ENCODE measurements at places on chromosomes 5 and 9.

DNA sequence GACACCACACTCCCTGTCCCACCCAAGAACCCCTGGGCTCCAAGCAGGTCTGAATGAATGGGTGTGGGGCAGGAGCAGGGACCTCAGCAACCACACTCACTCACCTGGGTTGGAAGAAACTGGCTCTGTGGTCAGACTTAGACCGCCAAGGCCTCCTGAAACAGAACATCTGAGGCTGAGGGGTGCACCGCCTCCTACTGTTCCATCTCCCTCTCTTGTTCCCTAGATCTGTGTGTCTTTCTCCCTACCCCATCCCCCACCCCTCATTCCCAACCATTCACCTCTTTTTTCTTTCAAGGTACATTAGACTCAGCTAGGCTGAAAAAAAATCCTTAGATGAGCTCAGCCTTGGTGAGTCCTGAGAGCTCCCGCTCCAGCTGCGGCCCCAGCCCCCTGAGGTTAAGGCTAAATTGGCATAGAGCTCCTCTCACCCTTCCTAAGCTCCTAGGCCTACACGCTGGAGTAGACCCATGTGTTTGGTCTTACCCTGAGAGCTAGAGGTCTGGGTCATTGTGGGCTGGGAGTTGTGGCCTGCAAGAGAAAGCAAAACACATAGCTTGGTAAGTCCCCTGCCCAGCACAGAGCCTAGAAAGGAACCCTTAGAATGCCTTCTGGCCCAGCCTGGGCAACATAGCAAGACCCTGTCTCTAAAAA lies 4.8 kb downstream of the ECSCR start:
- no peak for DNase-seq

DNA sequence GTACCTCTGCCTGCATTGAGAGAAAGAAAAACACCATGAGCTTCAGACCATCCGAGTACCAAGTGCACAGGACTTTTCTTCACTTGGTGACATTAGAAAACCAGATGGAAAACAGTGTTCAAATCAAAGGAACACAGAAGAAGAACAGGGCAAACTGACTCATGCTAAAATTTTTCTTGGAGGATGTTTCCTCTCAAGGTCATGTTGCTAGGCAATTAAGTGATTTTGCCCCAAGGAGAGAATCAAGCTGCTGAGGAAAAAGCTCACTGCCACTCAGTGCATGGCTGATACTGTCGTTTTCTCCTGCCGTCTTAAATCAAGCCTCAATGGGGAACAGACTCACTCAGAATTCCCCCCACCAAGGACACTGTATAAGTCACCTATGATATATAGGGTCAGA lies 57.9 kb upstream of the SIMC1 start:
- no peak for DNase-seq

- DNase-seq: no peak
Observed at GRCh38 chr5:138180183-138180782, 1.4 kb downstream of the KIF20A start.

GRCh38 chr5:180046656-180047055 lies 24.9 kb downstream of the RNF130 start:
- no peak for DNase-seq

DNA sequence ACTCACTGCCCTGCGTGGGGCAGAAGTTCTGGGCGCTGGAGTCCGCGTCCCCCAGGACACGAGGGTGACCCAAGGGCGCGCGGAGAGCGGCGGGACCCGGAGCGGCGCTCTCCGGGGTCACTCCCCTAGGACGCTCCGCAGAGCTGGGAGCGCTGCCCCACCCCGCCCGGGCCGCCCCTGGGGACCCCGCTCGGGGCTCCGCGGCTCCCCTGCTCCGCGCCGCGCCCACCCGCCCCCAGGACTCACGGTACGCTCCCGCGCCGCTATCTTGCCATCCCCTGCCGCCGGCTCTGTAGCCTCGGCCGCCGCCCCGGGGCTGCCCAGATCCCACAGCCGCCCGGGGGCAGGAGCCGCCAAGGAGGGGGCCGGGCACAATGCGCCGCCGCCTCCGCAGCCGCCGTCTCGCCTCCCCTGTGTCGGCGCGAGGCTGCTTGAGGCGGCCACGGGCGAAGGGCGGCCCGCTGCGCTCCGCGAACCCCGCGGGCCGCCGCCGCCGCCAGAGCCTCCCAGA lies 303 bp downstream of the LIFR start:
- no peak for DNase-seq

GRCh38 chr5:173688703-173689102 lies 72.3 kb upstream of the BOD1 start:
- DNase-seq: no peak

DNA sequence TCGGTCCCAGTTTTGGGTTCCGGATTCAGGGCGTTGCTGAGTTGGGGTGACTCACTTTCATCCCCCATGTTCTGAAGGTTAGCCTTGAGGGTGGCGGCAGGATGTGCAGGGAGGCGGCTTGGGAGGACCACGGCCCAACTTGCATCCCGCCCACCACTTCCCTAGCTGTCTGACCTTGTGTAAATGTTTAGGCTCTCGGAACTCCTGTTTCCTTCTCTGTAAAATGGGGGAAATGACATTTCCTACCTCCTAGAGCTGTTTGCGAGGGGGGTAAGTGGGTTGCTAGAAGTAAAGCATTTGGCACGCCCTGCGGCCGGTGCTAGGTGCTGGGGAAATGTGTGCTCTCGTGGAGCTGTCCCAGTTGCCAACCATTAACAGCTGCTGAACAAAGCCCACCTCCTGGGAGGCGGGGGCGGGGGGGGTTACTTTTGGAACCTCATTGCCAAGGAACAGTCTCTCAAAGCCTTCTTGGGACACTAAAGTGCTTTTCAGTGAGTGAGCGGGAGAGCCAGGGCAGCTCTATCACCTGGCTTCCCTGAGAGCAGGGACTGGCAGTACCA lies 27.5 kb downstream of the PTGES2 start:
- no peak for DNase-seq

- no peak for DNase-seq
Observed at GRCh38 chr5:154977409-154977808, 36.1 kb upstream of the KIF4B start.

DNA sequence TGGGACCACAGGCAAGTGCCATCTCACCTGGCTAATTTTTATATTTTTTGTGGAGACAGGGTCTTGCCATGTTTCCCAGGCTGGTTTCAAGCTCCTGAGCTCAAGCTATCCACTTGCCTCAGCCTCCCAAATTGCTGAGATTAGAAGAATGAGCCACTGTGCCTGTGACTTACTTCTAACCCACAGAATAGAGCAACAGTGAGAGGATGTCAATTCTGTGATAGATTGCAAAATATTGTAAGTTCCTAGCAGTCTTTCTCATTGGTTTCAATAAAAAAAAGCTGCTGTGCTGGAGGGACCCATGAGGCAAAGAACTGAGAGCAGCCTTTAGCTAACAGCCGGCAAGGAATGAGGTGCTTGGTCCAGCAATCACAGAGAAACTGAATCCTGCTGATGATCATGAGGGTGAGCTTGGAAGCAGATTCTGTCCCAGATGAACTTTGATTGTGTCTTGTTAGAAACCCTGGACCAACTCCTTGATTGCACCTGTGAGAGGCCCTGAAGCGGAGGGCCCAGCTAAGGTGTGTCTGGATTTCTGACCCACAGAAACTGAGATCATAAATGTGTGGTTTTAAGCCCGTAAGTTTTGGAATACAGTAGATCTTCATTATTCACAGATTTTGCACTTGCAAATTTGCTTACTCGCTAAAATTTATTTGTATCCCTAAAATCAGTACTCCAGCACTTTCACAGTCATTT lies 149.7 kb downstream of the GCNT1 start:
- DNase-seq: no peak

- no peak for DNase-seq
Observed at GRCh38 chr5:116970318-116970717, 395.7 kb upstream of the SEMA6A start.

GRCh38 chr9:135586601-135587109 lies 25.1 kb downstream of the PAEP start:
- no peak for DNase-seq

- no peak for DNase-seq
Observed at GRCh38 chr5:76504901-76505564, 101.9 kb downstream of the IQGAP2 start.

DNA sequence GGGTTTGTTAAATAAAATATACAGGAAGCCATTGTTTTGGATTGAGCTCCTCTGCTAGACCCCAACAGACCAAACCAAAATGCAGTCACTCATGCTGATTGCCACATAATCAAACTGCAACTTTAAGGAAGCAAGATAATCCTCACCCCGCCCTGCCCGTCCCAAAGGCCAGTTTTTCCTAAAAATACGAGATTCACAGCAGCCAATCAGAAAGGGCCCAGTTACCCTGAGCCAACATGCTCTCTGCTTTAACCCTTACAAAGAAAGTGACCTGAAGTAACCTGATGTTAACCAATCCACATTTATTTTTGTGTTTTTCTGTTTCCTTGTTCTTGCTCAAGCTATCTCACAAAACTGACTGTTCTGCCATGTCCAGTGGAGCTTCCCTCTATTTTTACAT lies 21.5 kb upstream of the RNF20 start:
- no peak for DNase-seq

- DNase-seq: no peak
Observed at GRCh38 chr5:12003680-12004079, 99.4 kb upstream of the CTNND2 start.

- DNase-seq: no peak
Observed at GRCh38 chr5:131786900-131787692, 9.7 kb downstream of the FNIP1 start.

GRCh38 chr9:110148891-110149290 lies 59.1 kb downstream of the C9orf152 start:
- DNase-seq: no peak

DNA sequence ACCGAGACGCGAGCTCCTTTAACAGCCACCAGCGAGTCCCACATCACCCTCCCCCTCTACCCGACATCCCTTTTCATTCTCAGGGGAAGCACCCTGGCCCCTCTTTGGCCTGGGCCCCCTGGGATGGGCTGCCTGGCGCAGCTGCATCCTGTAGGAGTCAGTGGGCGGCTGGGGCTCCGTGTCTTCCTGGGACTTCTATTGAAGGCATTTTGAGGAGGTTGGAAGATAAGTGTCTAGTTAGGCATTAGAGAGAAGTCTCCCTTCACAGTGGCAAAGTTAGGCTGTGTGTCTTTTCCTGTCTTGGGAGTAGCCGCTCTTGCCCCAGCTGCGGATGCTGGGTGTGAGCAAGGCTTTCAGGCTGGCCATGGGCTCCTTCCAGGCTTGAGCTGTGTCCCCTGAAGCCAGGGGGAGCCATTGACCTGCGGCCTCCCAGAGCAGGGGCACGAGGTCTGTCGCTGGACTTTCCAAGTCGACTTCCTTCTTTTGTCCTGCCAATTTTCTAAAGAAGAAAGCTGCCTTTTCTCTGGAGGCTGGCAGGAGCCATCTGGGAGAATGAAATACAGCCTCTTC lies 18.6 kb upstream of the NKD2 start:
- DNase-seq: no peak

DNA sequence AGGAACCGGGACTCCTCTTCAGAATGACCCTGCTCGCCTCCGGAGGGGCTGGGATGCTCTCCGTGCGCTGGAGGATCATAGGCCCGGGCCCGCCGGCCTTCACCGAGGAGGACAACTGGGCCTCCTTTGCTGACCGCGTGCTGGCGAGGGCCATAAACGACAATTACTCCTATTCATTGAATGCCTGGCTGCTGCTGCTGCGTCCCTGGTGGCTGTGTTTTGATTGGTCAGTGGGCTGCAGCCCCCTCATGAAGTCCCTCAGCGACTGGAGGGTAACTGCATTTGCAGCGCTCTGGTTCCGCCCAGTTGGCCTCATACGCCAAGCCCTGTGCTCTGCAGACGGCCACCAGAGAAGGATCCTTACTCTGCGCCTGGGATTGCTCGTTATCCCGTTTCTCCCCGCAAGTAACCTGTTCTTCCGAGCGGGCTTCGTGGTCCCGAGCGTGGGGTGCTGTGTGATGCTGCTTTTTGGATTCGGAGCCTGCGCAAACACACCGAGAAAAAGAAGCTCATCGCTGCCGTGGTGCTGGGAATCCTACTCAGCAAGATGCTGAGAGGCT lies 16.6 kb downstream of the OR2V1 start:
- no peak for DNase-seq

- no peak for DNase-seq
Observed at GRCh38 chr5:1173485-1174070, 27.8 kb upstream of the SLC6A19 start.

- no peak for DNase-seq
Observed at GRCh38 chr5:145939540-145940065, 3.2 kb downstream of the SH3RF2 start.

- no peak for DNase-seq
Observed at GRCh38 chr5:35810601-35811000, 46.1 kb upstream of the IL7R start.

DNA sequence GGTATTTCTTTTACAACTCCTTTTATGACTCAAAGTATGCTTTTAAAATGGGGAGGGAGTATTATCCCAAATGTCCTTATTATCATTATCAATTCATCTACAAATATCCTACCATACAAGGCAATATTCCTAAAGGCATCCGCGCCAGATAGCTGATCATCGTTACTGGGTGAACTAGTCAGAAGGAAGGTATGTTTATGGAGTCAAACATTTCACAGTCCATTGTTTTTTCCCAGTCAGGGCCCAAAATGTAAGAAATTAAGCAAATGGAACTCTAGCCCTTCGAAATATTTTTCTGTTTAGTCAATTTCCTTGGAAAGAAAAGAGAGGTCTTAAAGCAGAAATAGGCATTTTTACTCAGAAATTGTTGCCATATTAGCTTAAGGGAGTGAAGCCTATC lies 188.5 kb upstream of the CCNG1 start:
- DNase-seq: no peak

- no peak for DNase-seq
Observed at GRCh38 chr9:115104908-115105307, 13.0 kb downstream of the TNC start.

GRCh38 chr5:178530526-178530925 lies 59.7 kb downstream of the COL23A1 start:
- DNase-seq: no peak

- DNase-seq: no peak
Observed at GRCh38 chr5:37490120-37490810, 111.1 kb downstream of the WDR70 start.

GRCh38 chr5:88145611-88146467 lies 122.8 kb downstream of the TMEM161B start:
- no peak for DNase-seq

DNA sequence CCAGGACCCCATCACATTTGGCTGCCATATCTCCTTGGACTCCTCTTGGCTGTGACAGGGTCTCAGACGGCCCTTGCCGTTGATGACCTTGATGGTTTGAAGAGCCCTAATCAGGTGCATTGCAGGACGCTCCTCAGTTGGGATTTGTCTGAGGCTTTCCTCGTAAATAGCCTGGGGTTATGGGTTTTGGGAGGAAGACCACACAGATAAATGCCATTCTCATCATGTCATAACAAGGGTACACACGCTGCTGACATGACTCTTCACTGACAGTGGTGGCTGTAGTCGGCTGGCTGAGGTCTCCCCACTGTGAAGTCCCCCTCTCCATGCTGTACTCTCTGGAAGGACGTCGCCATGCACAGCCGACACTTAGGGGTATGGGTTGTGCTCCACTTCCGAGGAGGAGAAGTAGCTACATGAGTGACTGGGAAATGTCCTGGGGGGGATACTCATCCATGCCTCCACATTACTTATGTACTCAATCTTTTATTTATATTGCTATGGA lies 42.9 kb upstream of the SPTLC1 start:
- no peak for DNase-seq

- DNase-seq: no peak
Observed at GRCh38 chr5:6631441-6631840, 1.4 kb downstream of the NSUN2 start.
